ENCODE measurements at places on chromosomes 6 and 20. TPM values are rescaled to one million over a fixed set of nuclear protein-coding genes. Genes with fewer than 3 reads are reported as not detected.
A peak's percentile ranks its signal among the peaks of the same experiment; 100 is the strongest.

The EYA2 gene
- total RNA-seq = 9.9 TPM

The LRRC1 gene
- total RNA-seq = 52.4 TPM

The DEFB132 gene
- total RNA-seq = not detected

The KCNK16 gene
- 0.88 TPM for total RNA-seq

The NR2E1 gene
- total RNA-seq = not detected

The PACSIN1 gene
- total RNA-seq = not detected

The HLA-DPA1 gene
- total RNA-seq = 78.3 TPM

The DACT2 gene
- total RNA-seq = not detected

The TSPO2 gene
- total RNA-seq = not detected

The SLA2 gene
- total RNA-seq = 0.13 TPM

The RAET1L gene
- not detected for total RNA-seq

The CCN2 gene
- 173 TPM for total RNA-seq

DNA sequence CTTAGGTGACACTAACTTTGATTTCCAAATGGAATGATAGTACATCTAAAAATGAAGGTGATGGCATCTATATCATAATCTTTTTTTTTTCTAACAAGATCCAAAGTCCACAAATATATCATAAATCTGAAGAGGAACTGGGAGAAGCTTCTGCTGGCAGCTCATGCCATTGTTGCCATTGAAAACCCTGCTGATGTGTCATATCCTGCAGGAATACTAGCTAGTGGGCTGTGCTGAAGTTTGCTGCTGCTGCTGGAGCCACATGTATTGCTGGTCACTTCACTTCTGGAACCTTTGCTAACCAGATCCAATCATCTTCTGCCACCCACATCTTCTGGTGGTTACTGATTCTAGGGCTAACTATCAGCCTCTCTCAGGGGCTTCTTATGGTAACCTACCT lies 27.4 kb upstream of the KHDC1 start:
- DNase-seq = no peak

DNA sequence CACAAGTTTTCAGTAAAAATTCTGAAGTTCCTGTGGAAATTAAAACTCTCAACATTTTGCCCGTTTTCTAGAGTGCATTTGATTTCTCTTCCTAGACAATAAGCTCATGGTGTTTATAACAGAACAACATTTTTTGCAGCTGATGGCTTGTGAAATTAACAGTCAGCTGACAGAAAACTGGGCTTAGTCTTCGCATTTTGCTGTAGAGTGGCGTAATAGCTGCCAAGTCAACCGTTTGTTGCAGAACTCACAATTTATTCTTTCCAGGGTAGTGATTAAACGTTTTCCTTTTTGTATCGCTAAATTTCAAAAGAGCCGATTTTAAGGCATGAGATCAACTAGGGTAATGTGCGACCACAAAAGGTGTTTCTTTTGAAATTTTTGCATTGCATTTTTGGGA lies 1.4 kb downstream of the SPO11 start:
- peak; percentile 61 for DNase-seq

- no peak for DNase-seq
These were observed 52.5 kb downstream of the SSR1 start for GRCh38 chr6:7260291-7261031.

DNA sequence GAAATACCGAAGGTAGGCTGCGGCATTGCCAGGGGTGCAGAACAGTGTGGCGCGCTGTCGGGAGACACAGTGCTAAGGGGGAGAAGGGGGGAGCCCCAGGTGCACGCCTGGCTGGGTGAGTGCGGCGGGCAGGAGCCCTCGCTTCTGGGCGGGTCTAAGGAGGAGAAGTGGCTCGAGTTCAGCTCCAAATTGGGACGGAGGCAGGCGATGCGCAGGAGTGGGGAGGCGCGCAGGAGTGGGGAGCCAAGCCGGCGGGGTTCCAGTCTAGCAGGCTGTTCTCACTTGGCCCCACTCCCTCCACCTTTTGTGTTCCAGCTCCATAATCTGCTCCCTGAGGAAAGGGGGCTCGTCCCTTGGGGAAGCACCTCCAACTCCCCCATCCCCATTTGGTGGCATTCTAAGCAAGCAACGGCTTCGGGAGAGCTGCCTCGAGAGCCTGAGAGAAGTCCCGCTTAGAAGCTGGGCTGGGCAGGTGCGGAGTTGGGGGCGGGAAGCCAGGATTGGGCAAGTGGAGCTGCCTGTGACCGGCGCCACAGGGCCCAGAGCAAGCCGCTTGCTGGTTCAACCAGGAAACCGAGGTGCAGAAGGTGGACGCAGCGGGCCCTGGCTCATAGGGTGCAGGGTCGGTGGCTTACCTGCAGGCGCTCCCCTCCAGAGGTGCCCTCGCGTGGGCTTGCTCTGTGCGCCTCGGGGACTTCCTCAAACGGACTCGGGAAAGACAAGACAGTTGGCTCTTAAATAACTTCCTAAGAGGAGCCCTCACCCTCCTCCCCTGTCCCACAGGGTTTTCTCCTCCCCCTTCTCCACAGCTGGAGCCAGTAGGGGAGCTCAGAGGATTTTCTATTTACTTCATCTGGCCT lies at the start of gene F13A1:
F13A1 (minus strand) TSS at position 711 of the 860 bp plus-strand sequence. CDS start 1,998 bp downstream, outside the sequence.
- DNase-seq = peak; percentile 29

DNA sequence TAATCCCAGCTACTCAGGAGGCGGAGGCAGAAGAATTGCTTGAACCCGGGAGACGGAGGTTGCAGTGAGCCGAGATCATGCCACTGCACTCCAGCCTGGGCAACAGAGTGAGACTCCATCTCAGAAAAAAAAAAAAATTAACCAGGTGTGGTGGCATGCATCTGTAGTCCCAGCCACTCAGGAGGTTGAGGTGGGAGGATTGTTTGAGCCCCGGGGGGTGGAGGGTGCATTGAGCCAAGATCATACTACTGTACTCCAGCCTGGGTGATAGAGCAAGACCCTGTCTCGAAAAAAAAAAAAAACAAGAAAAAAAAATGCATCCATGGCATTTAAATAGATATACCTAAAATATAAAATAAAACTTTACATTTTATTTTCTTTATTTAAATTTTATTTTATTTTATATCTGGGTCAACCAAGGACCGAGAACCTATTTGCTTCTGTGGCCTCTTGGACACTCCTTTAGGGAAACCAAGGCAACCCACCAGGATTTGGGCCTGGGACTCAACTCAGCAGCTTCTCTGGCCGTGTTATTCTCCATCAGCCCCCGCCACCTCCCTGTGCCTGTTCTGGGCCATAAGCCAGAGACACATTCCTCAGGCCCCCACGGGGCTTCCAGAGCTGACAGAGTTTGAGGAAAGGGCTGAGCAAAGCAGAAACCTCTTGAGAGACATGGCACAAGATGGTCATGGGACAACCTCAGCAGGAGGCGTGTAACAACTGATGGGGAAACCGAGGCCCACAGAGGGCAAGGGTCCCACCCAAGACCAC lies 6.2 kb downstream of the SNTA1 start:
- DNase-seq = peak; percentile 96

- DNase-seq = no peak
These were observed 21.6 kb downstream of the C6orf163 start for GRCh38 chr6:87366072-87366827.

DNA sequence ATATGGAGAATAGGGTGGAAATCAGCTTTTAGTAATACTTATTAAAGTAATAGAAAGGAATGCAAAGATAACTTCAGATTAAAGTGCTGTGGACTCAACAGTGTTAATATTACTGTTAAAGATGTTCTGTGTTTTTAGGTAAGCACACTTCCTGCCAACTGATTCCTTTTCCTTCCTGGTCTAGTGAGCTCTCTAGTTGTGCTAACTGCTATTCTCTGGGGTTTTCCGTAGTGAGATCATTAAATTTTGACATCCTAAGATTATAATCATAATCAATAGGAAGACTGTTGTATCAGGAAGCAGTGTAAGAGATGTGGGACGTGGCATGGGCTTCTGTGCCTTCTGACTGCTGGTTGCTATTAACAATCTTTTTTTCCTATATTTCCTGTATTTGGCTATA lies 1.2 kb upstream of the TMEM217 start:
- DNase-seq = no peak

DNA sequence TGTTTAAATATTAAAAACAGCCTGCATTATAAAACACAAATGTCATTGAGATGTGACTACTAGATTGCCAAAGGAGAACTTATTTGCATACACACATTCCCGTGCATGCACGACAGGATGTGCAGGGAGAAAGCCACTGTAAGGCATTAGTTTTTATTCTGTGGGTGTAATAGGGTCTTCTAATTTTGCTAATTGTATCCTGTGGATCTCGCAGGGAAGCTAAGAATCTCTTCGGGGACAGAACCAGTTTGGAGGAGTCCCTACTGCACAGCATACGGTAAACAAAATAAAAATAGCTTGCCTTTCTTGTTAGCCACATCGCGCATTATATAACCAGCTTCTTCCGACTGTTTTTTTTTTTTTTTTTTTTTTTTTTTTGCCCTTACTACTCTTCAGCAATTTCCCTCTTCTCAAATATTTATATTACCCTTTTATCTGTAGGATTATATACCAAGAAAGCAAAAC lies 2.0 kb downstream of the ATXN1 start:
- peak; percentile 24 for DNase-seq

DNA sequence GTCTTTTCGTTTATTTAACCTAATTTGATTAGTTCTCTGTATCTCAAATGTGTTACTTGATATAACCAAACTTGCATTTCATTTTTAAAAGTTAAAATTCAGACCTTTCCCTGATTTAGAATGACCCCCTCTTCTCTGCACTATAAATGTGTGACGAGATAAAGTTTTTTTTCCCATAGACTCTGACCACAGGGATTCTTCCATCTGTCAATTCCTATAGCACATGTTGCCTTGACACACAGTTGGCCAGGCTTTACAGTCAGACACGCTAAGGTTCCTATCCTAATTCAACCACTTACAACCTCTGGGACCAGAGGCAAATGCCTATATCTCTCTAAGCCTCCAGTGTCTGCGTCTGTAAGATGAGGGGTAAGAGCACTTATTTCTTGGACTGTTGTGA lies 40.6 kb downstream of the KCNS1 start:
- no peak for DNase-seq

- DNase-seq = no peak
These were observed 42.4 kb downstream of the PLAGL1 start for GRCh38 chr6:143965503-143966171.

GRCh38 chr6:127907960-127908640 lies 7.2 kb upstream of the THEMIS start:
- no peak for DNase-seq

GRCh38 chr6:83890520-83890919 lies 31.0 kb downstream of the CYB5R4 start:
- DNase-seq = no peak

DNA sequence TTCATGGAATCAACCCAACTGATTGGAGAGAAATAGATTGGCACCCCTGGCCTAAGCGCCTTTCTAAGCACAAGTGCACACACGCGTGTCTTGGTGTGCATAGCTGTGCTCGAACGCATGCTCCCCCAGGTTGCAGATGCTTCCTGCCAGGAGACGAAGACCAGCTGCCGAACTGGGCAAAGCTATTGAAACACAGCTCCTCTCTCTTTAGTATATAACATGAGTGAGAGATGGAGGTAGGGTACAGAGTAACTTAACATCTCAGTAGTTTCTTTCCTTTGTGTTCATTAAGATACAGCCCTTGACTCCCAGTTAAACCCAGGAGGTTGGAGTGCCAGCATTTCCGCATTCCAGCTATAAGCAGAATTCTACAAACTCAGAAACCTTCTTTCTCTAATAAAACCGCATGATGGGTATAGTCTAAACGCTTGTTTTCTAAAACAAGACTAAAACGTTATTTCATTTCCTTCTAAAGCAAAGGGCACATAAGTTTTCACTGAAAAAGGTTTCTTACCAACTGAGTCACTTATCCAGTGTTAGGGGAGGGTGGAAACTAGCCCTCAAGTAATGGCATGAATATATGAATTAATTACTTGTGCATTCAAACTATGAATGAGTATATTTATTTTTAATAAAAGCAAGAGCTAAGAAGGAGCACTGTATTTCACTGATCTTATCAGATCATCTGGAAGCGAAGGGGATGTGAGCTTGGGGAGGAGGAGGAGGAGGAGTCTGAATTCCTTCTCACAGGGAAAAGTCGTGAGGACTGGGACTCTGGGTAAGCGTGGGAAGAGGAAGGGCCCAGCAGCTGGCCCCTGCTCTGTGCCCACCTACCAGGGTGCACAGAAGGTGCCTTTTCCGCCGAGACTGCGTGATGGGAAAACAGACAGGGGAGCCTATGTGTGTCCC lies 179.2 kb downstream of the TMEM242 start:
- DNase-seq = no peak

GRCh38 chr20:14632906-14633305 lies 295.5 kb upstream of the FLRT3 start:
- no peak for DNase-seq

DNA sequence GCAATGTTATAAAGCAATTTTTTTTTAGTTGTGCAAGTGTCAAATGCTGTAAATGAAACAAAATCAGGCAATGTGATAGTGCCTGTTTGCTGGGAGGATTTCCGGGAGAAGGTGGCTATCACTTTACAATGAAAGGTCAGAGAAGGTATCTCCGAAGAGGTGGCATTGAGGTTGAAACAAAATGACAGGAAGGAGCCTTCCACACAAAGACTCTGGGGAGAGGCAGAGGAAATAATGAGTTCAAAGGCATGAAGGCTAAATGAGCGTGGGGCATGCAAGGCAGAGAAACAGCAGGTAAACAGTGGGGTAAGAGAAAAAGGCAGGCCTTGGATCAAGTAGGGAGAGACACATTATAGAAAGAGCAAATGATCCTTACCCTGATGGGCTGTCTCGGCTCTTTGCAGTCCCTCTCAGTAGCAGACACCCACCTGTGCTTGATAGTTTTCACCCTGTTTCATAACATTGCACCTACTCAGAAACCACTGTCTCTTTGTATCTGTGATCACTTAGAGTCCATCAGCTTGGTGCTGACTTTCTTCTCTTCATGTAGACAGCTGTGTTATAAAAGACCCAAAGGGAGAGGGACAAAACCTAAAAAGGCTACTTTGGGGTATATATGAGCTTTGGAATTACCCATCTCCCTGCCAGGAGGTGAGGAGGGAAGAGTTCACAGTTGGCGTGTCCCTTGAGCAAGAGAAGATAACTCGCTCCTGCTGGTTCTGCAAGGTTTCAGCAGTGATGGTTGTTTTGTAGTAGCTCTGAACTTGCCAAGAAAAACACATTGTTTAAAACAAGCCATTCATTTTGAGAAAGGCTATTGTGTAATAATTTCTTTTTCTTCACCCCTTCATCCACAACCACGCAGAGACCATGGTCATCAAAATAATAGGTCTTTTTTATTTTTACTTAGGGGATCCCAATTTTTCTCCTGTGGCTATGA lies 22.3 kb downstream of the NRN1 start:
- no peak for DNase-seq

DNA sequence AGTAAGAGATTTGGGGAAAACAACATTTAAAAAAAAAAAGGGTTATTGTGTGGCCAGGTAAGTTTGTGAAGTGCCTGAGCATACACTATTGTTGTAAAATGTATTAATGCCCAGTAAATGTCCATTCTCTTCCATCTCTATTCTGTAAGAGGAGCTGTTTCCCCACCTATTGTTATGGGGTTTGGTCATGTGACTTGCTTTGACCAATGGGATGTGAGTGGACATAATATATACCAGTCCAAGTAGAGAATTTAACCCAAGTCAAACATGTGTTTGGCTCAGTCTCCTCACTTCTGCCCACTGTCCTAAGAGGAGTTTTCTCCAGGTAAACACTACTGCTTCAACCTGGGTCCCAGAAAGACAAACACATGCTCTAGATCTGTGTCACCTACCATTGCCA lies 377.1 kb downstream of the FOXA2 start:
- no peak for DNase-seq
